ENCODE measurements at places on chromosomes 1 and 21.

DNA sequence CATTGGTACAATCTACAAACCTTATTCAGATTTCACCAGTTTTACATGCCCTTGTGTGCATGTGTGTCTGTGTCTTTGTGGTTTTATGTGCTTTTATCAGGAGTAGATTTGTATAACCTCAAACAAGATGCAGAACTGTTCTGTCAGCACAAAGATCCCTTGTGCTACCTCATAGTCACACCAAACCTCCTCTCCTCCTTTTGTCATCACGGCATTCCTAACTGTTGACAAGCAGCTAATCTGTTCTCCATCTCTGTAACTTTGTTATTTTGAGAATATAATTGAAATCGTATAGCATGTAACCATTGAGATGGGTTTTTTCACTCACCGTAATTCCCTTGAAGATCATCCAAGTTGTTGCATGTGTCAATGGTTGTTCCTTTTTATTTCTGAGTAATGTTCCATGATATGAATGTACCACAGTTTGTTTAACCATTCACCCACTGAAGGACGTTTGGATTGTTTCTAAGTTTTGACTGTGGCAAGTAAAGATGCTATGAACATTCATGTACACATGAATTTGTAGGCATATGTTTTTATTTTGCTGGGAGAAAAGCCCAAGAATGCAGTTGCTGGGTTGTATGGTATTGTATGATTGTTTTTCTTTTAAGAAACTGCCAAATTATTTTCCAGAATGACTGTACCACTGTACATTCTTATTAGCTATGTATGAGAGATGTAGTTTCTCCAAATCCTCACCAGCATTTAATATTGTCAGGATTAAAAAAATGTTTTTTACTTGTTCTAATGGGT, 78.1 kb upstream of the B3GALT2 start:
- H3K36me3 ChIP-seq: no peaks in the 10 kb centered on the region
- DNase-seq: no peak
- H3K27ac ChIP-seq: no peak overlapping the region
- no peak overlapping the region for H3K4me3 ChIP-seq

GRCh38 chr1:87497380-87498203, 168.9 kb downstream of the LMO4 start:
- H3K27me3 ChIP-seq: no peaks in the 10 kb centered on the region
- DNase-seq: no peak
- H3K36me3 ChIP-seq: no peaks in the 10 kb centered on the region
- H3K4me1 ChIP-seq: no peaks in the 10 kb centered on the region
- H3K27ac ChIP-seq: no peak overlapping the region

DNA sequence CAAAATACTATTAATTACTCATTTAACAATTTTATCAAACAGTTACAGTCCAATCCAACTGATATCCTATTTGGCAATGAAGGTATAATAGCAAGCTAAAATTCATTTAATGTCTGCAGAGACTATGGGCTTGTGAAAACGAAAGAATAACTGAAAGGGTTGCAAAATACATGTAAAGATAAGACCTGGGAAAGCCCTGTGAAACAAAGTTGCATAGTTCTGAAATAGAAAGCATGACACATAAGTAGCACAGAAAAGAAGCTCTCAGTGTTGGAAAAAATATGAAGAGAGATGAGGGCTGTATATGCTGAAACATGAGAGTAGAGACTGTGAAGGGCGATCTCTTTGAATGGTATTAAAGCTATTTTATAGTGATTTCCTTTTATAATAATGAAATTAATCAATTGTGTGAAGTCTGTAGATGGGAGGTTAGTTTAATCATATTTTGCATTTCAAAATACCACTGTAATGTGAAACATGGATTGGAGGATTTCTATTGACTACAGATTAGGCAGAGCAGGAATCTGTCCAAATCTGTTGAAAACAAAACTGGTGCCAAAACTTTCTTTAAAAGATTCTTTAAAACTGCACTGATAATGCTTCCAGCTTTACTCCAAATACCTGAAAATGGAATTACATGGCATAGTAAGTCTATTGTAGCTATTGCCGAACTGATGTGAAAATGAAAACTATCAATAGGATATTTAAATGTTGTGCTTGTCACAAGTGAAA, 1518.9 kb upstream of the B3GALT2 start:
- no peak overlapping the region for H3K27ac ChIP-seq
- H3K36me3 ChIP-seq: no peaks in the 10 kb centered on the region
- no peaks in the 10 kb centered on the region for H3K4me1 ChIP-seq
- no peaks in the 10 kb centered on the region for H3K27me3 ChIP-seq

DNA sequence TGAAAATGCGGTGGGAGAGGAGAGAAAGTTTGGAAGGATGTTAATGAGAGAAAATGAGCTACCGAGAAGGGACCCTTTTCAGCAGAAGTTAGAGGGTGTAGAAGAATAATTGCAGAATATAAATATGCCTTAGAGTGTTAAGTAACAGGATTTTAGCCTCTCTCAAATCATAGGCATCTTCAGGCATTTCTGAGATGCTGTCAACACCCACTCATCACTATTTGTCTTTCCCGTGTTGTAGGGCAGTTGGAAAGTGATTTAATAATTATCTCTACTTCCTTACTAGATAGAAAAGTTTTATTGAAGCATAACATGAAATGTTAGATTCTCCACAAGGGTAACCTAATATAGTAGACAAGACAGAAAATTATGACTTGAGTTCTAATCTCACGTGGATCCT, 96.4 kb upstream of the RGS4 start:
- H3K4me3 ChIP-seq: no peak overlapping the region
- no peaks in the 10 kb centered on the region for H3K4me1 ChIP-seq
- no peaks in the 10 kb centered on the region for H3K36me3 ChIP-seq

- H3K27ac ChIP-seq: no peak overlapping the region
- H3K36me3 ChIP-seq: no peaks in the 10 kb centered on the region
- no peak overlapping the region for H3K4me3 ChIP-seq
- peaks cover 5% of the 10 kb centered on the region for H3K4me1 ChIP-seq
- H3K27me3 ChIP-seq: no peaks in the 10 kb centered on the region
These were observed 48.0 kb upstream of the BCL9 start for GRCh38 chr1:147493349-147493748.

Data from ovary (tissue), 10 donors.